Thoracic aorta (tissue), 2 donors: ENCODE measurements at places on chromosomes 5 and 9. TPM values are rescaled to one million over a fixed set of nuclear protein-coding genes. Genes with fewer than 3 reads are reported as not detected.

Gene TMC1
- total RNA-seq: not detected

GRCh38 chr9:3850098-3850497, 324.3 kb upstream of the RFX3 start:
- H3K4me1 ChIP-seq: no peaks in the 10 kb centered on the region
- peaks cover 4% of the 10 kb centered on the region for H3K36me3 ChIP-seq
- no peaks in the 10 kb centered on the region for H3K27me3 ChIP-seq
- H3K4me3 ChIP-seq: no peak overlapping the region

DNA sequence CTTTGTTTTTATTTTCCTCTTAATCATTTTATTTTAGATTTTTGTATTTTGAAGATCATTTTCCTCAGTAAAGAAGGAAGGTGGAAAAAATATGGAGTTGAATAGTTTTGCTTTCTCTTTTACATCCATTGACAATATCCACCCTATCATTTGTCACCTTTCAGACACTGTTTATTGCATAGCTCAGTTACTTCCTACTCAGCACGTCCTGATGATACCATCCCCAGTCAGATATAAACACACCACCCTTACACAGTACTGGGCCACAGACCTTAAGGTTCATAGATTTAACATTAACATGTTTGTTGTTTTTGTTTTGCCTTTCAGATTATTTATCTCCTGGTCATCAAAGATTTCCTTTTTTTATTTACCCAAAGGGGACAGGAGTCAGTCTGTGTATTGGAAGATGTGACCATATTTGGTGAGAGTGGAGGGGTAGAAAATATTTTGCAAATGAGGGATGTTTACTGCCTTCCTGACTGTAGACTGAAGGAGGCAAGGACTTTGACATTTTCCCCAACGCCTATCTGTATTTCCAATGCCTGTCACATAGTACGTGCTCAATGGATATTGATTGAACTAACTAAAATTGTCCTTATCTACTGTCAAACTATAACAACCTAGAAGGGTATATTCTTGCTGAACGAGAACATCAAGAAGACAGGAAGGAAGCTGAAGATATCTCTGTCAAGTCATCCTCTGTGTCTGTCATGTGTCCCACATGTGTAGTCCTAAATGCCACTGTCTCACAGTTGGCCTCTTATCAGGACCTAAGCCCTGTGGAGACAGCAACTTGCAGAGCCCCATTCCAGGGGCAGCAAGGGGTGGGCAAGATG, 15.6 kb downstream of the STX17 start:
- no peak overlapping the region for H3K4me3 ChIP-seq
- peaks cover 18% of the 10 kb centered on the region for H3K36me3 ChIP-seq
- H3K27me3 ChIP-seq: no peaks in the 10 kb centered on the region
- no peak overlapping the region for H3K27ac ChIP-seq
- no peak for DNase-seq

DNA sequence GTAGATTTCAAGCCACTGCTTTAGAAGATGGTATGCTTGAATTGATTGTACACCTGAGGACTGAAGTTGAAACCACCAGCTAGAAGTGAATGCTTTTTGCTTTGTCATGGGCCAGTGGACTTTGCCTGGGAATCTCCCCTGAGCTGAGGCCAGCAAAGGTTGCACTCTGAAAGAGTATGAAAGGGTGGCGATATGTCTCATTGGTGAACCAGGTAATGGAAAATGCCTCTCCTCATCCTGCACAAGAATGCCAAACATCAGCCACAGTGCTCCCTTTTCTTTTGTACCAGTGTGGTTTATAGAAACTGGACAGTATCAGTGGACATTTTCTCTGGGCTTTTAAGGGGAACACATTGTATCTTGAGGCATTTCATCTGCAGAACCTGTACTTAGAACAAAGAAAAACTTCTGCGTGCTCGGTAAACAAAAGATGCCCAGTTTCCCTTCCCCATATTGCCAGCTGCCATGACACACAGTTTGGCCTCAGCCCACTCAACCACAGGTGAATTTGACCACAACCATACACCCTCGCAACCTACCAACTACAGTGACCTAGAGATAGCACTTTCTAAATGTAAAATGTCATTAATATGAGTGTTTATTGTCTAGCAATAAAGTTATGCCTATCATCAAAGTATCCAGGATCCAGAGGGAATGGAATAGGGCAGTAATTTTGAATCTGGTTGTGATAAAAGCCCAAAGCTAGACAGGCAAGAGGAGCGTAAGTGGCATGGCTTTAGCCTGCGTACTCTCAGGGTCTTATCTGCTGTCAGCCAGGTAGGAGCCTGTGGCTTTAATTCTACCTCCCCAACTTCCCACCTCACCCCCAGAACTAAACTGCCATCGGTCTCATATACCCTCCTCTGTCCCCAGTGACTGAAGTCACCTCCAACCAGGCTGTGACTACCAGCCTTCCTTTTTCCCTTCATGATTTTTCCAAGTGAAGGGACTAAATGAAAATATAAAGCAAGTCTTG, 79.5 kb upstream of the LHFPL2 start:
- no peaks in the 10 kb centered on the region for H3K36me3 ChIP-seq
- no peak for DNase-seq
- H3K27me3 ChIP-seq: no peaks in the 10 kb centered on the region
- no peak overlapping the region for H3K27ac ChIP-seq
- H3K4me1 ChIP-seq: no peaks in the 10 kb centered on the region
- H3K4me3 ChIP-seq: no peak overlapping the region

DNA sequence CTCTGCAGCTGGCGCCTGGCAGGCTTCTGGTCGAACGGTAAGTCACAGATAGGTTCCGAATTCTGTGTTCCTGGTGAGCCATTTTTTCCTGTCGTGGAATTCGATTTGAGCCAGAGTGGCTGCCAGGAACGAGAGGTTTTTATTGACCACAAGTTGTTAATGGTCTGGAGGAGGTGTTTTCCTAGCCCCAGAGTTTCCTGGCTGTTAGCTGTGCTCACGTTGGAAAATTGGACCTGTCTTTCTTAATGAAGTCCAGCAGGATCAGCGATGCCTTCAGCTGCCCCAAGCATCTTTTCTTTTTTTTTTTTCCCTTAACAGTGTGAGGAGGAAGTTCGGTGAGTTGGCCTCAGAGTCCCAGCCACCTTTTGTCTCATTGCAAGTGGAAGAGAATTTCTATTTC, 62.9 kb downstream of the COL5A1 start:
- H3K4me3 ChIP-seq: no peak overlapping the region
- H3K36me3 ChIP-seq: peaks cover 15% of the 10 kb centered on the region
- no peaks in the 10 kb centered on the region for H3K27me3 ChIP-seq
- H3K4me1 ChIP-seq: peaks cover 24% of the 10 kb centered on the region
- no peak overlapping the region for H3K27ac ChIP-seq

- H3K4me3 ChIP-seq: no peak overlapping the region
- H3K36me3 ChIP-seq: no peaks in the 10 kb centered on the region
- no peak for DNase-seq
These were observed 1585.6 kb downstream of the EFNA5 start for GRCh38 chr5:106085136-106085535.

- no peaks in the 10 kb centered on the region for H3K4me1 ChIP-seq
- H3K27me3 ChIP-seq: no peaks in the 10 kb centered on the region
- H3K4me3 ChIP-seq: no peak overlapping the region
These were observed 13.5 kb downstream of the RFESD start for GRCh38 chr5:95660060-95660459.

DNA sequence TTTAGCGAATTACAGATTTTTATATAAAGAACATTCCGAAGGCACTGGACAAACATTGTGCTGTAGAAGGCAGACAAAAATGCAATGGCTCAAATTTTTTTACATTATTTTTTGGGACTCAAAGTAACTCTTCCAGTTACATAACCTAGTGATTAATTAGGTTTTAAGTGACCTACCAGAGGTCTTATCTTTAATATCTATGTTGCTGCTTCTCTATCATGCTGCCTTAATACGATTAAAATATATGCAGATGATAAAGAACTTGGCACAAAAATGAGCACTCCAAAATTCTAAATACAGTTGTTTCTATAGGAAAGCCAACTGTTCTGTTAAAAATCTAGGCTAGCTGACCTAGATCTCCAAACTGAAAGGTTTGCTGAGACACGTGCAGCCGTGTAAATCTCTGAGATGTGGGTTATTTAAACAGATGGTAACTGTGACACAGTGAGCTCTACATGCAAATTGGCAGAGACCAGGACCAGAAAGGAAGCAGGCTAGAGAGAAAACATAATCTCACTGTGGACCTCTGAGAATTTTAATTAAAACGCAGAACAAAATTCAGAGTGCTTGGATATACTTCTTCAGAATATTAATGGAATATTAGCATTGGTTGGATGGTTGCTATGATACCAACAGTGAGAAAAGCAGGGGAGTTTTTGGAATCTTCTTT, 56.2 kb downstream of the CAMK4 start:
- no peaks in the 10 kb centered on the region for H3K27me3 ChIP-seq
- no peak overlapping the region for H3K4me3 ChIP-seq
- no peaks in the 10 kb centered on the region for H3K36me3 ChIP-seq

- H3K27ac ChIP-seq: no peak overlapping the region
- no peak for DNase-seq
- H3K4me3 ChIP-seq: no peak overlapping the region
- H3K4me1 ChIP-seq: peaks cover 6% of the 10 kb centered on the region
These were observed 36.0 kb upstream of the BARHL1 start for GRCh38 chr9:132546148-132547051.

DNA sequence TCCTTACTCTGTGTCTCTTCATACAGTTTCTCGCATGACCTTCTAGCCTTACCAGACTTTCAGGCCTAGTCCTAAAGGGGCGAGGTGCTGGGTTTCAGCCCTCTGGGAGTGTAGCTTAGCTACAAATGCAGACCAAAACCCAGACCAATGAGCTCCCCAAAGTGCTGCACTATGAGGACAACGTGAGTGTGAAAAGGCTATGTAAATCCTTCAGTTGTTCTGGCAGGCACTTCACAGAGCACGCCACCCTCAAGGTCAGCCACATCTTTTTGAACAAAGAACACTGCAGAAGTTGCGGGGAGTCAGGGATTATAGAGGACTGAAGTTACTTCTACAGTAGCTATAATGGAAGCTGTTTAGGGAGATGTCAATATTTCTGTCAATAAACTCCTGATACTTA, 301.7 kb downstream of the MARCHF11 start:
- no peak for DNase-seq
- H3K4me3 ChIP-seq: no peak overlapping the region
- H3K27ac ChIP-seq: no peak overlapping the region
- no peaks in the 10 kb centered on the region for H3K27me3 ChIP-seq
- no peaks in the 10 kb centered on the region for H3K36me3 ChIP-seq
- no peaks in the 10 kb centered on the region for H3K4me1 ChIP-seq

Gene RASGRF2
- 13.9 TPM for total RNA-seq

DNA sequence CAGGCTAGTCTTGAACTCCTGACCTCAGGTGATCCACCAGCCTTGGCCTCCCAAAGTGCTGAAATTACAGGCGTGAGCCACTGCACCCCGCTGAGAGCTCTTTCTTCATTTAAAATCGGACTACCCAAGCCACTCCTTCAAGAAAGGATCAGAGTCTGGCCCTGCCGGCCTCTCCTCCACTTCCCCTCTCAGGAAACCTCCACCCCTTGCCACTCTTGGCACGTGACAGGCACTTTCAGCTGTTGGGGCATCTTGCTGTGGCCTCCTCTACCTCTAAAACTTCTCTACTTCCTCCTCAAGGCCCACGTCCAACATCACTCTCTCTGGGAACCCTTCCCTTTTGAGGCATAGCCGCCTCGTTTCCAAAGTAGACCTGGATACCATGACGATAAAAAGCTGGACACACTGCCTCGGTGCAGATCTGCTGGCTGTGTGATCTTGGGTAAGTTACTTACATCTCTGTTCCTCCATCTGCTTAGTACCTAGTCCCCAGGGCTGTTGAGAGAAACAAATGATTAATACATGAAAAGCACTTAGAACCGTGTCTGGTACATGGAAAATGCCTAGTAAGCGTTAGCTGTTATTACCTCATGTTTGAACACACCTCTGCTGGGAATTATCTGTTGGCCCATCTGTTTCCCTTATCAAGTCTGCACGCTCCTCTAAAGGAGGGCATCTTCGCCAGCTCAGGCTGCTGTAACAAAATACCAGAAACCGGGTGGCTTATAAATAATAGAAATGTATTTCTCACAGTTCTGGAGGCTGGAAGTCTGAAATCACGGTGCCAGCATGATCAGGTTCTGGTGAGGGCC, 55.3 kb downstream of the SMIM23 start:
- H3K27me3 ChIP-seq: no peaks in the 10 kb centered on the region
- peaks cover 8% of the 10 kb centered on the region for H3K4me1 ChIP-seq
- H3K27ac ChIP-seq: no peak overlapping the region
- H3K4me3 ChIP-seq: no peak overlapping the region
- DNase-seq: no peak
- no peaks in the 10 kb centered on the region for H3K36me3 ChIP-seq

Gene CHSY3
- total RNA-seq: 24.3 TPM

- no peak overlapping the region for H3K4me3 ChIP-seq
- H3K36me3 ChIP-seq: no peaks in the 10 kb centered on the region
- no peaks in the 10 kb centered on the region for H3K27me3 ChIP-seq
- H3K27ac ChIP-seq: no peak overlapping the region
These were observed 212.8 kb upstream of the ATP10B start for GRCh38 chr5:161064781-161065180.

DNA sequence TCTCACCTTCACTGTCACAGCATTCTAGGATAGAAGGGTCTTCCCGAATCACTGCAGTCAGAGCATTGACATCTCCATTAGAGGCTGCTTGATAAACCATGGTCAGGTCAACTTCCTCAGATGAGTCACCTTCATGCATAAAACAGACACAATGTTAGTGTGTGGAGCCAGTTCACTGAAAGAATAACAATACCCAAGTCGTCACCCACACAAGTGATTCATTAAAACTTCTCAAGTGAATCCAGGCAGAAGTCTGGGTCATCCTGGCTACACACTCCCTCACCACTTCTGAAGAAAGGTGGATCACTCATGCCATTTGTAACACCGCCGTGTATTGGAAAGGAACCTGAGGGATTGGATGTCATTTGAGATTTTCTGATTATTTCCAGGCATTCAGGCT, 49.6 kb downstream of the ANKRD55 start:
- no peaks in the 10 kb centered on the region for H3K36me3 ChIP-seq
- H3K27me3 ChIP-seq: no peaks in the 10 kb centered on the region
- no peak for DNase-seq
- no peak overlapping the region for H3K27ac ChIP-seq
- no peak overlapping the region for H3K4me3 ChIP-seq
- H3K4me1 ChIP-seq: no peaks in the 10 kb centered on the region
